ENCODE measurements at places on chromosomes 13 and 19.

GRCh38 chr13:110524541-110525257 lies 36.8 kb downstream of the RAB20 start:
- DNase-seq, result no peak

GRCh38 chr19:19402656-19403372 lies 2.7 kb upstream of the GATAD2A start:
- DNase-seq, result no peak

GRCh38 chr13:41019011-41019487 lies at the start of gene ELF1:
Gene ELF1 (minus strand): TSS chr13:41019316. CDS start chr13:40982054, 37,262 bp downstream.
- no peak for DNase-seq

- no peak for DNase-seq
These were observed 435.2 kb upstream of the ZNF507 start for GRCh38 chr19:31910224-31910623.

DNA sequence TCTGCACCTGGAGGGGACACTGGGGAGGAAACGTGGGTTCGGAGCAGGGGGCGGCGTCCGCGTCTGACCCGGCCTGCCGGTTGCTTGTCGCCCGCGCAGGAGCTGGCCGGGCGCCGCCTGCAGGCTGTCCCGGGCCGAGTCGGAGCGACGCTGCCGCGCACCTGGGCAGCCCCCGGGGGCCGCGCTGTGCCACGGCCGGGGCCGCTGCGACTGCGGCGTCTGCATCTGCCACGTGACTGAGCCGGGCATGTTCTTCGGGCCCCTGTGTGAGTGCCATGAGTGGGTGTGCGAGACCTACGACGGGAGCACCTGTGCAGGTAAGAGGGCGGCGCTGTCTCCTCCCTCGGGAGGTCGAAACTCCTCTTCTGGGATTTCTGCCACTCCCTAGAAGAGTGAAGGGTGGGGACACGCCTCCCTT lies 1.3 kb downstream of the ITGBL1 start:
- DNase-seq, result no peak
